BJ (cell line): ENCODE measurements at places on chromosomes 7 and 10.

GRCh38 chr7:68107968-68108367 lies 1111.3 kb downstream of the TYW1 start:
- DNase-seq = no peak

DNA sequence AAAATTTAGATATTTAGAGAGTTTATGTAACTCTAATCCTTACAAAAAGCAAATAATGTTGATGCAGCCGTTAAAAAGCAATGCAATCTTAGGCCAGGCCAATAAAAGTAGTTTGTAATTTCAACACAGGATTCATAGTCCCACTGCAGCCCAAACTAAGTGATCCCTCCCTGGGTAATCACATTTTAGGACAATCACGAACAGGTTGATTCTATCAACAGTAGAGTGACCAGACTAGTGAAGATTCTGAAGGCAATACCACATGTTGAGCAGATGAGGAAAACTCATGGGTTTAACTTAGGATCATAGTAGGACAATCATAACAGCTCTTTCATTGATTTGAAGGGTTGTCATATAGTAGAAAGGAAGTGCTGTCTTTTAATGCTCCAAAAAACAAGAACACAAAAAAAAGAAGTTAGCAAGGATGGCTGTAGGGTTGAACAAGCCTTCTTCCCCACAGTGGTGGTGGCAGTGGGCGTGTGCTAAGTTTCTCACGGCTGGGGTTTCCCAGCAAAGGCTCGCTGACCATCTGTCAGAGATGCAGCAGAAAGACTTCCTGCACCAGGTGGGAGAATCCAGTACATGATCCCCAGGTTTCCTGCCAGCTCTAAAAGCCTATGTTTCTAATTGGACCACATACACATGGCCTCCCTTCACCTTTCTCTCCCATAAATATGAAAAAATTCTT lies 212.2 kb downstream of the CHRM2 start:
- peak; percentile 20 for DNase-seq

DNA sequence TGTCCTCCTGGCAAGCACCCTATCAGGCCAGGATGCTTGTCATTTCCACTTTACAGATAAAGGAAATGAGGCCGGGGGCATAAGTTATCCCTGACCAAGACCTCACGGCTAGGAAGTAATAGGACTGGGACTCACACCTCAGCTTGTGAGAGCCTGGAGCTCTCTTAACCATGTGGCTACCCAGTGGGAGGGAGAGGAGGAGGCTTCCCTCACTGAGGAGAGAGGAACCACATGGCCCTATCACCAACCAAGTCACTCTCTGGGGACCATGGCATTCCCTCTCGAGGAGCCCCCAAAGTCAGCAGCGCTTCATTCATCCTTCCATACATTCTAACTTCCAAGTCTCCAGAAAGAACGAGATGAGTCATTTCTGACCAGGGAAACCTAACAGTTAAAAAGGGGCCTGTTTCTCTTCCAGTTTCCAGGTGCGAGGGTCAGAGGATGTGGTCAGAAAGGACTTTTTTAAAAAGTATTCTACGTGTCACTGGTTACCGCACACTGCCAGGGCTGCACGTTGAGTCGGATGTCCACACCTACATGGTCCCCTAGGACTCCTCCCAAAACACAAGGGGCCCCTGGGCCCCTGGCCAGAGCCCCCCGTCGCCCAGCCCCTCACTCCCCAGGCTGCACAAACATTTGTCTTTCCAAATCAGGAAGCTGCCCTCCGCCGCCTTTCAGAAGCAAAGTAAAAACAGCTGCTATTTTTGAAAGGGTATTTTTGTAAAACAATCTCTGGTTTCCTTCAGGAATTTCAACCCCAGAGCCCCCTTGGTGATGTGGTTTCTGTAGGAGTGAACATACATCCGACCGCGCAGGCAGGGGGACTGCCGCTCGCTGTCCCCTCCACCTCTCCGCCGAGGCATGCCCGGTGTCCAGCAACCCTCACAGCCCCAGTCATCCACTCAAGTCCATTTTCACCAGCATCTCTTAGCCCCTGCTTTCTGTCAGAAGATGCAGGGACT lies 128.2 kb upstream of the CHST15 start:
- no peak for DNase-seq

GRCh38 chr7:972676-973309 lies 2.6 kb downstream of the COX19 start:
- no peak for DNase-seq

DNA sequence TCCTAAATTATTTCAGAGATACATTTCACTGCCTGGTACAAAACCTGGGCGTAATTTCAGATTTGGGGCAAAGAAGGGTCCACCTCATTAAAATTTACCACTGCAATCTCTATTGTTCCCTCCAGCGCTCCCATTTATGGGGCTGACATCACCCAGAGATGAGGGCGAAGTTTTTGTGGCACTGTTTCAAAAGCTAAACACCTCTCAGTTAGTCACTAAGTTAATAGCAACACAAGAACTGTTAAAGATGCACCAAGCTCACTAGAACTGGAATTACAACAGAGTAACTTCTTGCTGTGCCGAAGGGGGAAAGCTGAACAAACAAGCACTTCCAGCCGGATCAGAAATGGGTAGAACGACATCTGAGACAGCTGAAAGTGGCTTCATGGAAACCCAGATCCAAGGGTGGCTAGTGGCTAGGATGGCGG lies 179.4 kb downstream of the GATA3 start:
- no peak for DNase-seq

DNA sequence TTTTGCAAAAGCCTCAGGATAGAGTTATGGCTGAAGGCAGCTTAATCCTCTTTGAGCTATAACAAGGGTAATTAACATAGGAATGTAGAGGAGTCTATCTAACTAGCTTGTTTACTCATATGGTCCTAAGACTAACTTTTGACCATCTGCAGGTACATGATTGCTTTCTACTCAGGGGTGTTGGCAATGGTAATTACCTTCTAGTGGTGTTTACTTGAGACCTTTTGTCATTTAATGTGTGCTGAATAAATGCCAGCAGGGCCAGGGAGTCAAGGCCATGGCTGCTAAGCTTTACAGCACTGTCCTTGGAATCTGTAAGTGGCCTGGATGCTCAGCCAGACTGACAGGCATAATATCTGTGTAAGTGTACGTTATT lies 1325.0 kb downstream of the XPNPEP1 start:
- no peak for DNase-seq

DNA sequence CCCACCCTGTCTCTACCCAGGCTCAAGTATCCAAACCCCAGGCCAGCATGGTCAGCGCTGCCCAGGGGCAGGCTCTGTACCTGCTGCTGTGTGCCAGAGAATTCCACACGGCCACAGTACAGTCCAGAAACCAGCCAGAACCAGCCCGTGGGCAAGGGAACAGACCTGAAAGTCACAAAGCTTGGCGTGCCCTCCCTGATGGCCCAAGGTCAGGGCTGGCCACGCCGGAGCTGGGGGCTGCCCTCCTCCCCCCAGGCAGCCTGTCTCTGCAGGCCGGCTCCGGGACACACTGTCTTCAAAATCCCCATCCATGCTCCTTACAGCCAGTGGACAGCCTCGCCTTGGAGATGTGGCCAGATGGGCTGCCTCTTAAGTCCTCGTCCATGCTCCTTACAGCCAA lies 78.4 kb downstream of the CTBP2 start:
- DNase-seq = no peak
